ENCODE measurements at places on chromosomes 5 and 9. TPM values are rescaled to one million over a fixed set of nuclear protein-coding genes. Genes with fewer than 3 reads are reported as not detected.
A peak's percentile ranks its signal among the peaks of the same experiment; 100 is the strongest.

CXCL14 gene
- total RNA-seq = 0.26 TPM

PAIP1 gene
- 180 TPM for total RNA-seq

ACOT12 gene
- not detected for total RNA-seq

TMEM215 gene
- total RNA-seq = not detected

CERCAM gene
- 13.9 TPM for total RNA-seq

DOCK8 gene
- 0.69 TPM for total RNA-seq

PCDHB16 gene
- total RNA-seq = 0.32 TPM

FOXD4L6 gene
- total RNA-seq = 0.07 TPM

TRIM36 gene
- 2.5 TPM for total RNA-seq

BTNL8 gene
- 0.32 TPM for total RNA-seq

CAPSL gene
- not detected for total RNA-seq

CAMK4 gene
- 0.10 TPM for total RNA-seq

HMCN2 gene
- total RNA-seq = 0.38 TPM

GRCh38 chr5:82244854-82245635 lies 33.1 kb downstream of the RPS23 start:
- DNase-seq = no peak

DNA sequence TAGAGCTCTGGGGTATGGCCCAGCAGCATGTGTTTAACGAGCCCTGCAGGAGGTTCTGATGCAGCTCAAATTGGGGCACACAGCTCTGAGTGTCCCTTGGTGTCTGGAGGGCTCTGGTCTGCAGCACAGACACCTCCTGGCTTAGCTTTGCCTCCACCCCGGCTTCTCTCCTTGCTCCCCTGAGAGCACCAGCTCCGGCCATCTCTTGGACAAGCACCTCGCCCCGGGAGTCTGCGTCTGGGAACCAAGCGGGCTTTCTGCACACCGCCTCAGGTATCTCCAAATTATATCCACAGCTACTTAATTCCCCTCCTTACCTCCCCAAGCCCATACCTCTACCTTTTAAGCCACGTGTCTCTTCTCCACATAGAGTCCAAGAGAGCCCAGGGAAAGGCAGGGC lies 83.7 kb upstream of the IRX4 start:
- DNase-seq = no peak

GRCh38 chr5:54520438-54520846 lies 2.9 kb downstream of the SNX18 start:
- no peak for DNase-seq

GRCh38 chr5:35816881-35817521 lies 39.7 kb upstream of the IL7R start:
- DNase-seq = no peak

DNA sequence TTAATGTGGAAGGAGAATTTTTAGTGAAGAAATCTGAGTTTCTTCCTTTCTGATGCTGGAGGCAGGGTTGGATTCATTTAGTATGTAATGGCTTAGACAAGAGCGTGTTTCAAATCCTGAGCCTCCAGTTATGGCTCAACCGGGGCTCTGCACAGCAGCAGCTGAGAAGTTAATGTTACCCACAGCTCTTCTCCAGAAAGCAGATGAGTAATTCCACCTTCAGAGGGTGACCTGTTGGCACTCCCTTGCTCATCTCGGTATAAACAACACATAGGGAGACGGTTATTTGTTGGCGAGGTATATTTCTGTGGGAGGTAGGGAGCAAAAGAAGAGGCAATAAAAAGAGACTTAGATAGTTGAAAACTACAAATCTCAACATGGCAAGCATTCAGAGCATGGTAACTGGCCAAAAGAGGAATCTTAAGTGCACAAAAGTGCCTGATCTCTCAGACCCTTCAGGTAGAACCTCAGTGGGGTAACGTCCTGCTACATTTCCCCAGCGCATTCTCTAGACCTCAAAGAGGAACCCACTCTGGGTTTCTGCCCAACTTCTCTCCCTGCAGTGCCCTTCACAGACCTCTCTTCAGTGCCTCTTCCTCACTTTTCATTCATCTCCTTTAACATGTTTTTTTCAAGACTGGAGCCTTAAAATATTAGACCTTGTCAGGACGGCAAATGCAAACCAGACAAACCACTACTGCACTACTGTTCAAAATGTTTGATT lies 417.5 kb upstream of the ADAMTSL1 start:
- no peak for DNase-seq

DNA sequence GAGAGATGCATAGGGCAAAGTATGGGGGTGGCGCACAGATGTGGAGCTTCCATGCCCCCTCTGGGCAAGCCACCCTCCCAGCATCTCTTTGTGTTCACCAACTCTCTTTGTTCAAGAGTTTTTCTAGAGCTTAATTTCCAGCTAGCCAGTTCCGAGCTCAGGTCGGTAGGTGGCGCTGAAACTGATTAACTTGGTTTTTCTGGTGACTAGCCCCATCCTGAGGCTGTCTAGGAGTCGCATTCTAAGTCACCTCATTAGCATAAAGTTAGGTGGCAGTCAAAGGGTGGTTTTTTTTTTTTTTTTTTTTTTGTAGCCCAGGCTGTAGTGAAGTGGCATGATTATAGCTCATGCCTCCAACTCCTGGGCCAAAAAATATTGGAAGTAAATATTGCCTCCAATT lies 476.4 kb downstream of the KDM4C start:
- peak; percentile 30 for DNase-seq

GRCh38 chr5:135439231-135440205 lies 7.6 kb downstream of the DCANP1 start:
- DNase-seq = no peak

DNA sequence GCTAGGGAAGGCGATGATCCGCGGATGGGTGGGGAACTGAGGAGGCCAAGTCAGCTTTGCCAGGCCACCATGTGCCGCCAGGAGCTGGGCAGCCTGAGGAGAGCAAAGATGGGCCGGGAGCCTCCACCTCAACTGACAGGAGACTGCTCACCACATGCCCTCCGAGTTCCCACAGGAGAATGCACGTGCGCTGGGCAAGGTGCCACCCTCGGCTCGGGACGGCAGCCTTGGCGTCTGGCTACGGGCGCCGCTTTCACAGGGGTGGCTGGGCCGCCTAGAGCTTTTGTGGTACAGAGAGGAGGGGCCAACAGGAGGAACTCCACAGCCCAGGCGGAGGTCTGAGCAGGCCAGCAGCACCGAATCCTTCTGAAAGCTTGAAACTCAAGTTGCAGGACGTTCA lies 5.3 kb upstream of the TBC1D9B start:
- no peak for DNase-seq

- no peak for DNase-seq
These were observed 10.9 kb upstream of the ZNF474 start for GRCh38 chr5:122118356-122118948.

DNA sequence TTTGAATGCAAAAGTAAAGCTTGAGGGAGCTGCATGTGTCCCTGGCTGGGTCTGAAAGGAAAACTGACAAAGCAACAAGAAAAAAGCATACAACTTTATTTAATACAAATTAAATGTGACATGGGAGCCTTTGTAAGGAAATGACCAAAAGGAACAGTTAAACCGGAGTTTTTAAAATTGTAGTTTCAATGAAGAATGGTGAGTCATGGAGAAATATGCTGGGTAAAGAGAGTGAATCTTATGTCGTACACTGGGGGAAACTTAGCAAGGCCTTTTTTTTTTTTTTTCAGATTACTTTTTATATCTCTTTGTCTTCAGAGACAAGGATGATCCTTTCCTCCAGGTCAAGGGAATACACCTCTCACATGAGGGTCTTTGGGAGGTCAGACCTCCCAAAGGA lies 50.1 kb upstream of the FBXL17 start:
- no peak for DNase-seq

DNA sequence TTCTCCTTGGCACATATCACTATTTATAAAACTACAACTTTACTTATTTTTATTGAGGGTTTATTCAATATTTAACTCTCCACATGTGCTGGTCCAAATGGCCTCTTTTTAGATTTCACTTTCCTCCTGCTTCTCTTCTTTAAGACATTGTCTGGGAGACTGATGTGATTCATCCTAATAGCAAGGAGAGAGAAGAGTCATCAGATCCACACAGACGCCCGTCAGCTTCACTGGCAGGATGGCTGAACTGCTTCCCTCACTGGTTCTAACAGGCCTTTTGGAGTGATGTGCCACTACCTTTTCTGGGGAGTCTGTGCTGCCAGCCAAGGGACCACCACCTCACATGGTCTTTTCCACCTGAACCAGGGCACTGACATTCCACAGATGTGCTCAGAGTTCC lies 16.5 kb upstream of the ROR2 start:
- no peak for DNase-seq

- DNase-seq = peak; percentile 31
These were observed 752 bp upstream of the ANKH start for GRCh38 chr5:14872070-14872989.

DNA sequence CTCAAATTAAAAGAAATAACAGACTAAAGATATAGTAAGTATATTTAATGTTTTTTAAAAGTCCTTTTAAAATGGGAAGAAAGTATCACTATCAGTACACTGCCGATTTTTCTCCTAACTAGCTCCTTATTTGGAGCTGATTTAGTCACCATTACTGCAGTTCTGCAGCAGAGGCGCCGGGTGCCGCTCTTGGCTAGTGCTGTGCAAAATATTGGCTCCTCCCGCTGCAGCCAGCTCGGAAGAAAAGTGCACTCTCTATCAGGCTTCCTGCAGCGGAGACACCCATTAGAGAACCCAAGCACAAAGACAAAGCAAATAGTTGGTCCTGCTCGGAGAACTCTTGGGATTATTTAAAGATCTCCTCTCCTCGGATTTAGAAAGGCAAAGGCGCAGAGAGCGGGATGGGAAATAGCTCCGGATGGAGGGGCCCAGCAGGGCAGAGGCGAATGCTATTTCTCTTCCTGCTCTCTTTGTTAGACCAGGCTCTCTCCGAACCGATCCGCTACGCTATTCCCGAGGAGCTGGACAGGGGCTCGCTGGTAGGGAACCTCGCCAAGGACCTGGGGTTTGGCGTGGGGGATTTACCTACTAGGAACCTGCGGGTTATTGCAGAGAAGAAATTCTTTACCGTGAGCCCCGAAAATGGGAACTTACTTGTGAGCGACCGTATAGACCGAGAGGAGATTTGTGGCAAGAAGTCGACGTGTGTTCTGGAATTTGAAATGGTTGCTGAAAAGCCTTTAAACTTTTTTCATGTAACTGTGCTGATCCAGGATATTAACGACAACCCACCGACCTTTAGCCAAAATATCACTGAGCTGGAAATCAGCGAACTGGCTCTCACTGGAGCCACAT lies at the start of gene PCDHGB3:
TSS of gene PCDHGB3 (plus strand) at position 249 of the 855 bp plus-strand sequence. CDS start at position 402, 153 bp downstream.
- no peak for DNase-seq

- no peak for DNase-seq
These were observed 369.4 kb downstream of the TMEM161B start for GRCh38 chr5:87899208-87899661.

DNA sequence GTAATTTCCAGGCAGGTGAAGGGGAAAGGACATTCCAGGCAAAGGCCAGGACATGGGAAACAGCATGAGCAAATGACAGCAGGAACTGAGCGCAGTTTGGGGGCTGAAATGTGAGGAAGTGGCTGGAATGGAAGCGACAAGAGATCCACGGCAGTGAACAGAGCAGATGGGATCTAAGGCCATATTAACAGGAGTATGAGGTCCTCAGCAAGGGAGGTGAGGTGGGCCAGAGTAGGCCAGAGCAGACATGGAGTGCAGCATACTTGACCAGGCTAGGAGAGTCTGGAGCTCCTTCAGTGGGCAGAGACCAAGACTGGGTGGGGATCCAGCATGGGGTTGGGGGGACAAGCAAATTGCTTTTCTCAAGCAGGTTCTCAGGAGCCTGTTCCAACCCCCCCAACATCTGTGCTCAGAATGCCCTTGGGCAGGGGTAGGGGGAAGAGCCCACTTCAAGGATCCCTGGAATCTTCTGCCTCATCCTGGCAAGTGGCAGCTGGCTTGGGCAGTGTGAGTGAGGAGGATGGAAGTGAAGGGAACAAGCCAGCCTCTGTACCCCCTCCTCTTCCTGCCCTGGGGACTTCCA lies 34.5 kb downstream of the DAB2IP start:
- no peak for DNase-seq

- DNase-seq = no peak
These were observed 151.0 kb downstream of the MYO10 start for GRCh38 chr5:16784843-16785791.

- DNase-seq = no peak
These were observed 34.4 kb downstream of the FEM1C start for GRCh38 chr5:115510145-115510645.

DNA sequence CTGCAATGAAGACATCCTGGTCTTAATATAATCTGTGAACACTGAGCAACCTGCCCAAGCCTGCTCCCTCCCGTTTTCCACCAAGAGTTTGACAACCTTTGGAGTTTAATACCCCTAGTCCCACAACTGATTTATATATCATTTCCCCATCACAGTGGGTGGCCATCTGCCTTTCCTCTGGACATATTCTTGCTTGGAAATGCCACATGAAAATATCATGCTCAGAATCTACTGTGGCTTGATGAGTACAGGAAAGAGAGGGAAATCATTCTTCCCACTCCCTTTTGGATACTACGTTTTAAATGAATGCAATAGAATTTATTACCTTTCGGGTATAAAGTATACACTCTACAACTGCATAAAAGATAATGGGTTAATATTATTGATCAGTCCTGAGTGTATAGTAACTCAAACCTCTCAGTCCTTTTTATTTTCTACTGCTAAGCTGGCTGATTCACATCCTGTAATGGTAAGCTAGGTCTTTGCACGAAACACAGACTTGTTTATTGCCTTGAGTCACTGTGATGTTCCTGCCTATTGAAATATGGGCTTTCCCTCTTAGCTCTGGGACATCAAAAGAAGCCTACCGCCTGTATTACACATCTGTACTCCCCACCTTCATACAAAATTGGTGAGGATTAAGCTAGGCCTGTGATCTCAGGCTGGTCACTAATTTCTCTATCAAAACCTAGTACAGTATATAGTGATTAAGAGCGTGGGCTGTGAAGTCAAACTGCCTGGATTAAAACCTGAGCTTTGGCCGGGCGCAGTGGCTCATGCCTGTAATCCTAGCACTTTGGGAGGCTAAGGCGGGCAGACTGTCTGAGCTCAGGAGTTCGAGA lies 67.6 kb upstream of the NR5A1 start:
- no peak for DNase-seq

DNA sequence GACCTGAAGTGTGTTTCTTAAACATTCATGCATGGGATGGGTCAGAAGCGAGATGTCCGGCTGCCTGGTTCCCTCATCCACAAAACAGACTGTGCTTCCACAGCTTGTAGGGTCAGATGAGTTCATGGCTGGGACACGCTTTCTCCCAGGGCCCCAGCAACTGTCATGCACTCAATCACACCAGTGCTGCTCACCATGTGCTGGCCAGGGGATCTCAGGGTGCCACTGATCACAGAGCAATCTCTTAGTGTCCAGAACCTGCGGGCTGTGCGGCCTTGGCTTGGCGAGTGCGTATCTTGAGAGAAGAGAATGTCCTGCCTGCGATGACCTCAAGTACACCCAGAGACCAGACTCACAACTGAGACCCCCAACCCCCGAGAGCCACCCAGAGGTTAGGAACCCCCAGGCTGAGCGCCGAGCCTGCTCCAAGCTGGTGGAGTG lies 26.0 kb upstream of the FCN2 start:
- no peak for DNase-seq

Data from NCI-H460 (cell line).